Left cardiac atrium (tissue), 4 donors: ENCODE measurements at places on chromosomes 1 and 21. TPM values are rescaled to one million over a fixed set of nuclear protein-coding genes. Genes with fewer than 3 reads are reported as not detected.

DNA sequence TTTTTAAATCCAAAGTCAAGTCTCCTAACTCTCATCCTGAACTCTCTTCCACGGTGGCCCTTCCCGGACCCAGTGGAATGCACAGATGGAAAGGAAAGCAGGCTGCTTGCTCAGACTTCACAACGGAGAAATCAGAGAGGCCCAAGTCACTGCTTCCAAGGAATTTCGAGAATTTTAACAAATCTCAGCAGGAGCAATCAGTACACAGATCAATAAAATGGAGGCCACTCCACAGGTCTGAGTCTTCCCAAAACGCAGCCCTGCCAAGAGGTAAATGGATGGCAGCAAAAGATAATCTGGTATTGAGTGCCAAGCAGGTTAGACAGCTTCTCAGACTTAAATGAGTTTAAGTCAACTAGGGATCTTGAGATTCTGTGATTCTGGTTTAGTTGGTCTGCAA, 81.1 kb upstream of the TIAM1 start:
- DNase-seq, result no peak

- no peak for DNase-seq
Measured at GRCh38 chr1:156486421-156487344, 13.9 kb downstream of the MEF2D start.

Gene TSSK3
- 0.79 TPM for total RNA-seq

DNA sequence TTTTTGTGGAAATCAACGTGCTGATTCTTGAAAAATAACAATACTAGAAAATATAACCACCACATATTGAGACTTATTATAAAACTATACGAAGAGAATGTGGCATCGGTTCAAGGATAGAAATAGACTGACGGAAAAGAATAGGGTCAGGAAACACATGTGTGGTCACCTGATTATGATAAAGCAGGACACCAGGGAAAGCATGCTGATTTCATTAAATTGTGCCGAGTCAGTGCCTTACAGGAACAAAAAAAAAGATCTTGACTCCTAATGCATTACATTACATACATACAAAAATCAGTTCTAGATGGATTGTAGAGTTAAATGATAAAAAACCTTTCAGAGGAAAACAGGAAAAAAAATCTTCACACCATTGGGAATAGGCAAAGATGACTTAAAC, 43.5 kb upstream of the SERPINC1 start:
- no peak for DNase-seq

DNA sequence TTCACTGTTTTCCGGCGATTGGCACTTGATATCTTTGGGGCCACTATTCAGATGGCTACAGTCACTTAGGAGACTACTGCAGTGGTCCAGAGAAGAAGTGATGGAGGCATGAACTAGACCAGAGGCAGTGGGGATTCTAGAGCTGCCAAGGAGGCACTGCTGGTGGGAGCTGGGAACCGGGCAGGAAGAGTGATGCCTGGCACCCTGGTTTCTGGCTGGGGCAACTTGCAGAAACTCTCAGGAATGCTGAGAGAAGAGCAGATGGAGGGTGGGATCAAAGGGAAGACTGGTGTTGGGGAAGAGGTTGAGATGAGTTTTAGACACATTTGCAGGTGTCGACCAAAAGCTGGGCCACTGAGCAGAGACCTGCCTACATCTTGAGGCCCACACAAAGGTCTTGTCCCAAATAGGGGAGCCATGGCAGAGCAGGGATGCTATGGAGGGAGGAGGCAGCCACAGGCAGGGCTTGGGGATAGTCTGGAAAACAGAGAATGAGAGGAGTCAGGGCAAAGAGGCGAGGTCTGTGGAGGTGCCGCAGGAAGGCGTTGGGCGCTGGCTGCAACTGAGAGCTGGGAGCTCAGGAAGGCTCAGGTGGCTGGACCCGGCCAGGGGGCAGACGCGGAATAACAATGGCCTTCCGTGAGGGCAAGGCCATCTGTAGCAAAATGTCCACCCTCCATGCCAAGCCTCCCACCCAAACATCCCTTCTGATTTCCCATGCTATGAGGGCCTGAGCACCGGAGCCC, 118.9 kb downstream of the TOMM20 start:
- no peak for DNase-seq

DNA sequence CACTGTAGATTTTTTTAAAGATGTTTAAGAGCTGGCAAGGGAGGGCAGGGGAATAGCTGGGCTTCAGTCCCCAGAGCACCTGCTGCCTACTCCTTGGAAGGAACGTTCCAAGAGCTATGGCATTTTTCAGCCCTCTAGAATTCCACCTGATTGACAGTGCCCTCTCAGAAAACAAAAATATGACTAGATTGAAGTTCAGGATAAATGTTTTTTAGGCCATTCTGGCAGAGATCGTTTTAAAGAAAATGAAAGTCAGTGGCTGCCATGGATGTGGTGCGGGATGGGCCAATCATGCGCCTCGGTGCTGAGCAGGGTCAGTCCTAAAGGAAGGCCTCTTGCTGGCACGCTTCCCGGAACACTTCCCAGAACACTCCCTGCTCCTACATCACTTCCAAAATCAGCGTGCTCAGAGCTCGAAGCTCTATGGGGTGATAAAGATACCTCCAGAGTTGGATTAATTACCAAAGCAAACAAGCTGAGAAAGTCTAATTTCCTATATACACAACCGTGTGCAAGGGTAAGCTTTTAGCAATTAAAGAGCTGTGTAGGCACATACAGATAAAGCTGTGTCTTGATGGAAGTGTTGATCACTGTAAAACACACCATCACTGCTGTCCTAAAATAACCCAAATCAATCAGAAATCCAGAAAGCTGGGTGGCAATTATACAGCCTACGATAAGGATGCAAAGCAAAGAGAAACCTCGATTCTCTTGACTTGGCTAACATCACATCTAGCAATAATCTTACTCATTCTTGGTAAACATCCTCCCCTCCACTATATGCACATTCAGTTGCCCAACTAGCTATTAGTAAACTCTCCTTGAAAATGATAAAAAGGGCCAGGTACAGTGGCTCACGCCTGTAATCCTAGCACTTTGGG, 34.6 kb downstream of the TGFBR3 start:
- peak; percentile 98 for DNase-seq

DNA sequence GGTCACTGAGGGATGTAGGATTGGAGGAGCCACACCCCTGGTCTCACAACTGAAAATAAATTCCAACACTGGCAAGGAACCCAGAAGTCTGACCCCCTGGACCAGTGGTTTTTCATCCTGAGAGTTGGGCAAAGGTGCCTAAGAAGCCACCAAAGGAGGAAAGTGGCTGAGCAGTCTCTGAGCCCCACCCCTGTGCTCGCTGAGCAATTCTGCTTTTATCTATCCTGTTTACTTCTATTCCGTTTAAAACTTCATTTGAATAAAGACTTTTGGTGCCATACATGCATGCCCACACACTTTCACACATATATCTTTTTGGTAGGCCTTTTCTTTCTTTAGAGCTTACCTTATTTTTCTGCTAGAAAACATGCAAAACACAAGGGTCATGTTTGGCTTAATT, 13.9 kb upstream of the CD53 start:
- DNase-seq, result no peak

Gene PRELP
- 47.4 TPM for total RNA-seq

- DNase-seq, result no peak
Measured at GRCh38 chr1:49048188-49048587, 271.5 kb upstream of the BEND5 start.

- DNase-seq, result no peak
Measured at GRCh38 chr1:21263052-21263429, 27.2 kb downstream of the ECE1 start.

Gene BSDC1
- total RNA-seq, result 43.8 TPM

GRCh38 chr1:119045096-119045746, 57.1 kb upstream of the TBX15 start:
- DNase-seq, result no peak

GRCh38 chr1:95679262-95679661, 445.3 kb downstream of the RWDD3 start:
- DNase-seq, result no peak

- DNase-seq, result no peak
Measured at GRCh38 chr21:30924146-30924700, 42.8 kb upstream of the KRTAP11-1 start.

GRCh38 chr1:16120940-16121410, 34.9 kb downstream of the EPHA2 start:
- DNase-seq, result no peak

Gene TNFRSF8
- 2.2 TPM for total RNA-seq

Gene TEX38
- not detected for total RNA-seq
